ENCODE measurements at places on chromosomes 1 and 21.

DNA sequence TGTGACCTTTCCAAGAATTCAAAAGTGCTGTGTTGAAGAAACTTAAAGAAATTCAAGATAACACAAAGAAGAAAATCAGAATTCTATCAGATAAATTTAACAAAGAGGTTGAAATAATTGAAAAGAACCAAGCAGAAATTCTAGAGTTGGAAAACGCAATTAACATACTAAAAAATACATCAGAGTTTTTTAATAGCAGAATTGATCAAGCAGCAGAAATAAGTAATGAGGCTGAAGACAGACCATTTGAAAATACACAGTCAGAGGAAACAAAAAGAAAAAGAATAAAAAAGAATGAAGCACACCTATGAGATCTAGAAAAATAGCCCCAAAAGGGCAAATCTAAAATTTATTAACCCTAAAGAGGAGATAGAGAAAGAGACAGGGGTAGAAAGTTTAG is 218.1 kb upstream of the KAZN start:
- no peak for DNase-seq

DNA sequence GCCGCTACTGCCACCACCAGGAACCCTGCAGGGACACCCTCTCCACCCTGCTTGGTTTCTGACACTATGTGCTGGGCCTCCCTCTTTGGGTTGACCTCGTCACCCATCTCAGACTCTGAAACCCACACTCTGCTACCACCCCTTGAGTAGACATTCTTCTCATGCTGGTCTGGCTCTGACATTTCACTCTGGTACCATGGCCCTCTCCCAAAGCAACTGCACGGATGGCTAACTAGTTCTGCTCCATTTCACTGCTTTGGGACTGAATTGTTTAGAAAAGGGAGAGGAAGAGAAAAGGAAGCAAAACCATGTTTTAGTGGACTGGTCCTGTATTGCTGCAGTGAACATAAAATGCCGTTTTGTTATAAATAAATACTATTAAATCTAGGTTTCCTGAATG is 137.8 kb downstream of the KCNK2 start:
- no peak for DNase-seq

- no peak for DNase-seq
Observed at GRCh38 chr1:15295696-15296095, 48.7 kb downstream of the FHAD1 start.

- no peak for DNase-seq
Observed at GRCh38 chr1:116572771-116573430, 2.1 kb upstream of the CD58 start.

DNA sequence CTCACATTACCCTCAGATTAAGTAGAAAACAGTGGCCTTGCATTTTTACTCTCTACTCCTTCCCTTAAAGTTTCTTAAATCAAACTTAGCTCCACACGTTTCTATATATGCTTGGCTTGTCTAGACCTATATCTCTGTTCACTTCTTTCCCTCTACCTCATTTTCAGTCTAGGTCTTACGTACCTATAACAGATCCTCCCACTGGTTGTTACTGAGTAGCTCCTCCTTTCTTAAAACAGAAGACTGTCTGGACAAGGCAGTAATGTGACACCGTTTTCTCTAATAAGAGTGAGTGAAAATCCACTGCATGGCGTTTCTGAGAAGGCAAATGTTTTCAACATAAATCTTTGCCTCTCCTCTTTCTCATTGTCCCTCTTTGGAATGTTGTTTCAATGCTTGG is 211.7 kb upstream of the POGK start:
- no peak for DNase-seq

GRCh38 chr21:46149205-46149901 is 6.0 kb downstream of the FTCD start:
- no peak for DNase-seq

GRCh38 chr1:239843541-239843940 is 248.1 kb upstream of the FMN2 start:
- DNase-seq: no peak

DNA sequence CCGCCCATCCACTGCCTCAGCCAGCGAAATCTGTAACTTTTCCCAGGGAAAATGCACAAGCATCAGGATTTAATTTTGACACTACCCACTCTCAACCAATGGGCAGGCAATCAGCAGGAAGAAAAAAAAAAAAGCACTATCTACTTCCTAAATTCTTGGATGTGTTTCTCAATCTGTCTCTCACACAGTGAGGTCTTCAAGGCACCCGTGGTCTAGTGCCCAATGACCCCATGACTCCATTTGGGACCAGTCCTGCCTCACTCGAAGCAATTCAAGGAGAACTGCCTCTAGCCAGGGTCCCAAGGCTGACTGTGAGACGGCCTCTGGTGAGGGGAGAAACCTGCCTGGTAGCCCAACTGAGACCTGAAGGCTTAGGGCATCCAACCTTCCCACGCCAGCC is 35.9 kb downstream of the CSF1 start:
- DNase-seq: no peak

DNA sequence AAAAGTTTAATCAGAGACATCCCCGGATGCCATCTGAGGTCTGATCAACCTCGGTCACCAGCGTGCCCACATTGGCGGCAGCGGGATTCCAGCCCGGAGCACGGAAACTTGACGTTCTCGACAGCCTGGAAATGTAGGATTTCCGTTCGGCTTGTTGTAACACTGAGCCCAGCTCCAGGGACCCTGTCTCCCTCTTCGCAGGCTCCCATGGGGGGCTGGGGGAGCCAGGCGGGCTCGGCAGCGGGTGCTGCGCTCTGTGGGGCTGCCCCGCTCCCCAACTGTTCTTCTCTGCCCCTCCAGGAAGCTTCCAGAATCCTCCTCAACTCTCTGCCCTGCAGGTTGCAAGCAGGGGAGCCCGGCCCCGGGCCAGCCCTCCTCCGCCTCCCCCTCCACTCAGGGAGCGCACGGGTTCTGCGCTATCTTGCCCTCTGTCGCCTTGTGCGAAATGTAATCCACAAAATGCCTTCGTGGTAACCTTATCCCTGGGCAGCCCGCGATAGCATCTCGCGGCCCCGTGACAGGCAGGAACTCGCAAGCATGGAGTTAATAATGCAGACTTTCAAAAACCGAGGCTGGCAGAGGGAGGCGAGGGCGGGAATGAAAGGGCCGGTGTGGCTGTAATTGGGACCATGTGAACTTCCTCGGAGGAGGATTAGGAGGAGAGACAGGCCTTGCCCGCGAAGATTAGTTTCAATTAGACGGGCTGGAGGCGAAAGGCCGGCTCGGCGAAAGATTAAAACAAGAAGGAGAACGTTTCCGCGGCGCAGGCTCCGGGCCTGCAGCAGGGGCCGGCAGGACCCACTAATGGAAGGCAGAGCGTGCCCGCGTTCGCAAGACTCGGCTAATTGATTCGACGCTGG is 53.9 kb upstream of the TTC34 start:
- DNase-seq: no peak

GRCh38 chr1:32487182-32487581 is 22.3 kb downstream of the ZBTB8B start:
- DNase-seq: no peak

DNA sequence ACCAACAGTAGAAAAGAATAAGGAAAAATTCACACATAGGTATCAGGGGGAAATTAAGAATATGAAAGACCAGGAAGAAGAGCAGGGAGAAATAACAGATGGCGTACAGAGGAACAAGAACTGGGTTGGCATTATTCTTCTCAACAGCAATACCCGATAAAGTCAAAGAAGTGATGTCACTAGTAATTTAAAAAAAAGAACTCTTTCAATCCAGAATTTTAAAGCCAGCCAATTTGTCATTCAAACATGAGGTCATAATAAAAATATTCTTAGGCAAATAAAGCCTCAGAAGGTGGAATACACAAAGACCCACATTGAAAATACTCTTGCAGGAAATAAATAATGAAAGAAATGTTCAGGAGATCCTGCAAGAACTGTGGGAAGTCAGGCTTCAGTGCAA is 8.8 kb downstream of the NCMAP start:
- no peak for DNase-seq

DNA sequence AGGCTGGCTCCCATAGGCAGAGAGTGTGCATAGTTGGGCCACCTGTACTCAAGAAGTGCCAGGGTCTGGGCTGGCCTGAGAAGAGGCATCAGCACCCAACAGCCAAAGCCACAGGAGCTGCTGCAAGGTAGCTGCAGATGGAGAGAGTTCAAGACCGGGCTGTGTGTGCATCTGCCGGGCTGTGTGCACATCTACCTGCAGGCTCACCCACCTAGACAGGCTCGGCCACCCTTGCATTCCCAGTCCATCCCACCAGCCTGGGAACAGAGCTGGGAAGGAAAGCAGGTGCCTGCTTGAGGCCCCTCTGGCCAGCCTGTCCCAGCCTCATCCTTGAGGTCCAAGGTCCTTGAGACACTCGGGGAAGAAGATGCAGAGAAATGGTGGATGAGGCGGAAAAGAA is 194.4 kb upstream of the AJAP1 start:
- DNase-seq: no peak

GRCh38 chr1:157142765-157143423 is 4.7 kb upstream of the ETV3 start:
- DNase-seq: no peak

DNA sequence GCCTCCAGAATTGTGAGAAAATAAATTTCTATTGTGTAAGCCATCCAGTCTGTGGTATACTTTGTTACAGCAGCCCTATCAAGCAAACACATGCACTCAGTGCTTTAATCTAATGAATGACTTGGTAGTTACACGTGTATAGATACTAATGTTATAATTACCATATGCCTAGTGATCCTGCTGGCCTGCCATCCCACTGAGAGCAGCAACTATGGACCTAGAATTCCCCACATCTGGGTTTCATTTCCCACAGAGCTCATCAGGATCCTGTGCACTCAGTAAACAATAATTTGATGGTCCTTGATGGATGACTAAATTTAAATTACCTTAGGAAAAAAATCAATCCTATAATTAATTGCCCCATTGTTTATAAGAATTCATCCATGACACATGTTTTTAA is 86.5 kb upstream of the RGS1 start:
- no peak for DNase-seq

GRCh38 chr1:235295902-235296350 is 32.1 kb downstream of the ARID4B start:
- no peak for DNase-seq

GRCh38 chr1:209398313-209398991 is 185.1 kb upstream of the CAMK1G start:
- DNase-seq: no peak

GRCh38 chr21:36693489-36694030 is 5.4 kb upstream of the SIM2 start:
- DNase-seq: no peak

DNA sequence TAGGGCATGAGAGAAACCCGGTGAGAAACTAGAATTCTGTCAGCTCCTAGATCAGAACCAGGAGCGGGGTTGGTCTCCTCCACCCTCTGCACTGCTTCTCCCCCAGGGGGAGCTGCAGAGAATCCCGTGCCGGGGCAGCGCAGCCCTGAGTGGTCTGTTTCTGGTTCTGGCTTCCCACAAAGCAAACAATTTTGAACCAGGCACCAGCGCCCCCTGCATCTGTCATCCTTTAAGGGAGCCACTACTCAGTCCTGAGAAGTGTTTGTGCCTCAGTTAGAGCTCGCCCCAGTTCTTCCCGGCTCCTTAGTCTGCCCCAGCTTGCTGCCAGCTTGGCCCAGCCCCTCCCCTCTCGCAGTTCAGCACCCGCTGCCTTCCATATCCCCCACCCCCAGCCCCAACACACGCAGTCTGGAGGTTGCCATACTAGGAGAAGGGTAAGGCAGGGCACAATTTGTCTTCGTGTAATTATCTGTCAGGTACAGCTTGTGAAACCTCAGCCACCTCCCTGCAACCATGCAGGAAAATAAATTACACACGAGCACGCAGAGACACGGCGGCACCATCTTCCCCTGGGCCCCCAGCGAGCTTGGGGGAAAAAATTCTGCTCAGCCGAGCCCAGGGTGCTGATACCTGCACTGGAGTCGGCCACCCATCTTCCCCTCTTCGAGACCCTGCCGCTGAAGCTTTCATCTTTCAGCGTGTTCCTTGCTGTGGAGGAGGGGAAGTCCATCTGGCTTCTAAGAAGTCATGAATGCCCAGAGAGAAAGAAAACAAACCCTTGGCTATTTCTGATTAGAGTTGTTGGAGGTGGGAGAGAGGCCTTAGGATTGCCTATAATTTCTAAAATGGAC is 62.6 kb upstream of the CD1D start:
- no peak for DNase-seq

GRCh38 chr1:155856975-155857930 is at the start of gene GON4L:
TSS of gene GON4L (minus strand) at chr1:155857214. CDS start at chr1:155853780, 3,434 bp downstream.
- peak; percentile 90 for DNase-seq

- DNase-seq: no peak
Observed at GRCh38 chr1:6003568-6004411, 11.6 kb upstream of the NPHP4 start.

GRCh38 chr1:232664844-232665777 is 35.2 kb upstream of the SIPA1L2 start:
- DNase-seq: no peak
